ENCODE measurements at places on chromosomes 1 and 21.

GRCh38 chr1:225567789-225568188 is 85.1 kb downstream of the ENAH start:
- DNase-seq: no peak

GRCh38 chr1:44059664-44060355 is 28.5 kb upstream of the SLC6A9 start:
- DNase-seq: no peak

DNA sequence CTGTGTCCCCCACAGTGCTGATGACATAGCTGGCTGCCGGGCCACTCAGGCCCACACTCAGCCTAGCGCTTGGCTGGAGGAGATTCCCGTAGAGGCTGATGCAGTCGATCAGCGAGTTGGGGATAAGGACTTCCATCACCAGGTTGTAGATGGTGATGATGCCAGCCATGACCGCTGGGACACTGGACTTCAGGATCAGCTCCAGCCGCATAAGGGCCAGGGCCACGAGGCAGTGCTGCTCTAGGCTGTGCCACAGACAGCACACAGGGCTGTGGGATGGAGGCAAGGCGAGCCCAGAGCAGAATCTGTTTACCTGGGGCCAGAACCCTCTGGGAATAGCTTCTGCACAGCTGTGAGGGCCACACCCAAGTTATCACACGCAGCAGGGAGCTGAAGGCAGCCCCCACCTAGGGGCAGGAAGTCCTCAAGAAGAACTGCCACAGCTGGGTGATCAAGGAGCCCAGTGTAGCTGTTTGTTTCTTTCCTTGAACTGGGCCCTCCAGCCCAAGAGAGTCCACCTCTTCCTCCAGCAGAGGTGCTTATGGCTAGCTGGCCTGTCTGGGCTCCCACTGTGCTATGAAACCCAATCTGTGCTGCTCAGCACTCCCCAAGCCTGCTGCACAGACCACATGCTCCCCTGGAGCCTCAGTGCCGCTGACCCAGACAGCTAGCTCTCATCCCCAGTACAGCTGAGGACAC is 6.2 kb downstream of the SLC2A1 start:
- no peak for DNase-seq

DNA sequence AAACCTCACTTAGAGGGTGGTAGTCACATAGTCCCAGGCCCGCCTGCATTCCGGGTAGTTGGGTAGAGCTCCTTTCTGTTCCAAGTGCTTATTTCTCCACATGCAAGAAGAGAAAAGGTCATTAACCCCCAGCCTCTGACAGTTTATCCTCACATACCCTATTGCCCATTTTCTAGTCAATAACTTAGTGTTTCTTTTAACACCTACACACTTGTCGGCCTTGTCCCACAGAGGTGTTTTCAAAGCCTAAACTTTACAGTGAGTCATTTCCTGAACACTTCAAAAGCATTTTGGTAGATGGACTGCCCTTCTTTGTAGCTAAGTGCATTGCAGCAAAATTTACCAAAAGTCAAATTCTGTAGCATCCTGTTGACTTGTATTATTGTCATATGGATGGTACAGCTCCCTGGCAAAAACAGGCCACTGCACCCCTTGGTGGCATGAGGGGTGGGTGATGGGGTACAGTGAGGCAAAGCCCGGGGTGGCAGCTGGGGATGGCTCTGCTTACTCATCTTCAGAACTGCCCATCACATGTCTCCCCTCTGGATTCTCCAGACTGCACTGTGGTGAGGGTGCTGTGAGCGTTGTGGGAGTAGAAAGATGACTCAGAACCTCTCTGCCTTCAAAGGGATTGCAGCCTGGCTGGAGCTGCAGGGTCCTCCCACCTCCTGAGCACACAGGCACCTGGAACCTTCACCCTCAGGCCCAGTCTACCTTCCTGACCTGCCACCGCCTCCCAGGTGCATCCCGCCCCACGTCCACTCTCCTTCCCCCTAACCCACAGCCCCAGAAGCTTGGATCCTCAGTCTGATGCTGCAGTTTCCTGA is 45.8 kb upstream of the DMRTB1 start:
- DNase-seq: no peak

- no peak for DNase-seq
Observed at GRCh38 chr1:55712148-55712547, 497.0 kb upstream of the USP24 start.

- DNase-seq: peak; percentile 87
Observed at GRCh38 chr1:93615582-93616150, 66.0 kb downstream of the BCAR3 start.

DNA sequence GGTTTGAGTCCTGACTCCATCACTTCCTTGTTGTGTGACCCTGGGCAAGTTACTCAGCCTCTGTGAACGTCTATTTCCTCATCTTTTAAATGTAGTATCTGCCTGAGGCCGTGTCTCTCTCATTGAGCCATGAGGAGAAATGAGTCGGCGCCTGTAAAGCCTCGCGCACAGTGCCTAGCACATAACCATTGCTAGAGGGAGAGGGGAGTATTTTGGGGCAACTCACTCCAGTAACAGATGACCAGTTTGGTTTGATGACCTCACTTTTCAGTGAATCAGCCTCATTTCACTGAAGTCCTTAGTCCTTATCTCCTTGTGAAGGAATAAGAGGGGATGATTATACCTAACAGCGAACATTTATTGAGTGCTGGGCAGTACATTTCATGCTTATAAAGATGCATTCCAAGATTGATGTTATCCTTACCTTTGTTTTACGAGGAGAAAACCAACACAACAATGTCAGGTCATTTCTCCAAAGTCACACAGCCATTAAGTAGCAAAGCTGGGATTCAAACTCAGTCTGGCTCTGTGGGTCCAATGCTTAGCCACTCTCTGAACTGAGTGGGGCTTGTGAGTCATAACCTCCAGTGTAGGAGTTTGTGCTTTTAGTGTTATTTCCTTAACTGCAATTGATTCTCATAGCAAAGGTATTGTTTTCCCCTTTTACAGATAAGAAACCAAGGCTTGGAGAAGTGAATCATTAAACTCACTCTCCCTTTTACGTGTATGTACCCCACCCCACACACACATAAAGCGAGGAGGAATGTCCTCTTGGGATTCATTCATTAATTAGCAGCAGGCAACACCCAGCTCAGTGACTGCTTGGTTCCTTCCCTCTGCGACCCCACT is 25.9 kb downstream of the KCNC4 start:
- peak; percentile 5 for DNase-seq

- no peak for DNase-seq
Observed at GRCh38 chr1:219399446-219399845, 213.5 kb downstream of the ZC3H11B start.

DNA sequence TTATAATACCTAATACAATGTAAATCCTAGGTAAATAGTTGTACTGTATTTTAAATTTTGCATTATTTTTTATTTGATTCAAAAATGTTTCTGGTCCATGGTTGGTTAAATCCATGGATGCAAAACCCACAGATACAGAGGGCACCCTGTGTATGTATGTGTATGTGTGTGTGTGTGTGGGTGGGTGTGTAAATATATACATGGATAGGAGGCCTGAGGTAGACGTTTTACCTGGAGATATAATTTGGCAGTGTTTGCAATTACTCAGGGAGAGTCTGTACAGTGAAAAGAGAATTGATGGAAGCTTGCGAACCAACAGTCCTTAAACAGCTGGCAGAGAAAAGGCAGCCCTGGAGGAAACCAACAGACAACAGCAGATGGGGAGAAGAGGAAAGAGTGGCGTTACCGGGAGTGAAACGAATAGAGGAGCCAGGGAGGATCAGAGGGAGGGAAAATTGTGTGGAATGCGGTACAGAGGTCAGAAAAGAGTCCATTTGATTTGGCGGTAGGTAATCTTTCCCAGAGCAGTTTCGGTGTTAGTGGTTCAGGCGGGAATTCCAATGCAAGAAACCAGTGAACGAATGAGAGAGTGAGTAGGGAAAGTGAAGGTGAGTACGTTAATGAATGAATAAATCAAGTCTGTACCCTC is 47.9 kb upstream of the NBL1 start:
- DNase-seq: no peak

DNA sequence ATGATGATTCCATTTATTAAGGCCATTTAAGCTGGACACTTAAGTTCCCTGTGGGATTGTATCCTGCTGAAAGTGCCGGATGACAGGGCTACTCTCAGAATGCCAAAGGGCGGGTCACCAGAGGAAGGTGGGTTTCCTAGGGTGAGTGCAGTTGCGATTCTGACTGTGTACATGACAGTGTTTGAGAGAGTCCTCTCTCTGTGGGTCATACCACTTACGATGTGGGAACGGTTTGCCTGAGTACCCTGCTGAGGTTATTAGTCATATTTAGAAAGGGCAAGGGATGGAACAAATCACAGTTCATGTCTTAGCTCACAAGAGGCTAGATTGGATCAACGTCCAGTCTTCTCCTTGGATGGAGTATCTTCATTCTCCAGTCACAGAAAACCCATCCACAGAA is 461.9 kb downstream of the CAMTA1 start:
- no peak for DNase-seq

- DNase-seq: no peak
Observed at GRCh38 chr1:205375835-205376545, 19.3 kb upstream of the KLHDC8A start.

- DNase-seq: no peak
Observed at GRCh38 chr1:88466011-88466410, 218.1 kb upstream of the PKN2 start.

DNA sequence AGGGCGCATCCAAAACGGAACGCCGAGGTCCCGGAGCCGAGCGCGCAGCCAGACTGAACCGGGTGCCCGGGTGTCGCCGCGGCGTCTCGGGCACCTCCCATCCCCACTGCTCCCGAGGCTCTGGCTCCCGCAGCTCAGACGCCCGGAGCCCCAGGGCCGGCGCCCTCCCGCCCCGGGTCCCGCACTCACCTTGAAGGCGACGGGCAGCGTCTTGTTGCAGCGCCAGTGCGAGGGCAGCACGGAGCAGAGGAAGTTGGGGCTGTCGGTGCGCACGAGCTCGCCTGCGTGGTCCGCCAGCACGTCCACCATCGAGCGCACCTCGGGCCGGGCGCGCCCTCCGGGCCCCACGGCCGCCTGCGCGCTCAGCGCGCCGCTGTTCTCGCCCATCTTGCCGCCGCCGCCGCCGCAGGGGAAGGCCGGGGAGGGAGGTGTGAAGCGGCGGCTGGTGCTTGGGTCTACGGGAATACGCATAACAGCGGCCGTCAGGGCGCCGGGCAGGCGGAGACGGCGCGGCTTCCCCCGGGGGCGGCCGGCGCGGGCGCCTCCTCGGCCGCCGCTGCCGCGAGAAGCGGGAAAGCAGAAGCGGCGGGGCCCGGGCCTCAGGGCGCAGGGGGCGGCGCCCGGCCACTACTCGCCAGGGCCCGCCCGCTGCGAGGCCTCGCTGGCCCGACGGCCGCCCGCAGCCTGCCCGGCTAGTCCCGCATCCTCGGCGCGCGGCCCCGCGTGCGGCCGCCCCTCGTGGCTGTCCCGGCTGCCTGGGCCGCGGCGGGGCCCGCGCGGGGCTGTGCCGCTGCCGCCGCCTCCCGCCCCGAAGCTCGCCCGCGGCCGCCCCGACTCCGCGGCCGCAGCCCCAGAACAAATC is 447 bp downstream of the RUNX3 start:
- no peak for DNase-seq

DNA sequence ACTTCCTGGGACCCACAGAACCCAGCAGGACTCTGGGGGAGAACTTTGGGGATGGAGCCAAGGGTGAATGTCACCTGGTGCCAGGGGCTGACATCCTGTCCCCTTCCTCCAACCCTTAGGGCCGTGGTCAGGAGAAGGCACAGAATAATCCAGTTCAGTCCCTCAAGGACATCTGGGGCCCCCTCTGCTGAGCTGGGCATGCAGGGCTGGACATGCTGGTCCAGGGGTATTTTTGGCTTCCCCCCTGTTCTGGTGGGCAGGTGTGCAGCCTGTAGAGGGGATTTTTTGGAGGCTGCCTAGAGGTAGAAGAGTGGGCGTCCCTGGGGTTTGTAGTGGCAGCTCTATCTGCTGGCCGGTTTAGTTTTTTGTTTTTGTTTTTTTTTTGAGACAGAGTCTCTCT is 3.4 kb upstream of the CROCC start:
- no peak for DNase-seq

GRCh38 chr1:210330279-210330866 is 1.7 kb downstream of the HHAT start:
- DNase-seq: no peak

DNA sequence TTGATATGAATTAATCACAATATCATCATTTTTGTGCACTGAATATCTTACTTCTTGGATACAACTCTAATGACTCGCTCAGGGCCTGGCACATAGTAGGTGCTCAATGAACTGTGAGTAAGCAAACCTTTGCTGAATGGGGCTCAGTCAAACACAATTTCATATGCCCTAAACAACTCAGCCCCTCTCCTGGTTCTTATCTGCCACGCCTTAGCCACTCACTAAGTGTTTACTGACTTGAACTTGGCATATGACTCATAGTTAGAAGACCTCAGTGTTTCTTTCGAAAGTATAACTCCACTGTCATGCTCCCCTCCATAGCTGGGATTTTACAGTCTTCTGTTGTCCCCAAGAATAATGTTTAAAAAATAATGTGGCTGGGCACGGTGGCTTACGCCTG is 4.8 kb upstream of the IFNLR1 start:
- DNase-seq: no peak

- no peak for DNase-seq
Observed at GRCh38 chr1:27307874-27308598, 13.9 kb upstream of the TMEM222 start.

DNA sequence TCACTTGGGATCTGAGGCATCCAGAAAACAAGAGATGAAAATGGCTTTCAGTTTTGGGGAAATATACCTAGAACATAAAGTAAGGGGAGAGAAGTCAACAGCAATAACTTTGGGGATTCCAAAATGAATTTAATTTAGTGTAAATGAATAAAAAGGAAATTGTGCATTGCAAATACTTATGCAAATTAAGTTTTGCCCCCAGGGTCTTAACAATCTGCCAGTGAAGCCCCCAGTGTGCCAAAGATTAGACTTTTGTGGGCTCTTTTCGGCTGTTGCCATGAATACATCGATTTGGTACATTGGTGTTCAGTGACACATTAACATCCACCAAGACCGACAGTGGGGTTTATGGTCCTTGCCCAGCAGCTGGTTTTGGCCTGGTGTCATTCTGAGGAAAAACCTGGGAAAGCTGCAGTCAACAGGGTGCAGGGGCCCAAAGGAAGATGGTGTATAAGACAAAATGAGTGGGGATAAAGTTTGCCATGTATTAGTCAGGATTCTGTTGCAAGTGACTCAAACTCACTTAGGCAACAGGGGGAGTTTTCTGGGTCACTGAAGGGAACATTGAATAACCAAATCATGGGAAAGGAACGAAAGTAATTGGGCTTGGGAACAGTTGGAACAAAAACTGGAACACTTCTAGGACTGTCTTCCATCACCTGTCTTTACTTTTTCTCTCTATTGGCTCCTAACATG is 30.2 kb upstream of the IGSF3 start:
- no peak for DNase-seq

DNA sequence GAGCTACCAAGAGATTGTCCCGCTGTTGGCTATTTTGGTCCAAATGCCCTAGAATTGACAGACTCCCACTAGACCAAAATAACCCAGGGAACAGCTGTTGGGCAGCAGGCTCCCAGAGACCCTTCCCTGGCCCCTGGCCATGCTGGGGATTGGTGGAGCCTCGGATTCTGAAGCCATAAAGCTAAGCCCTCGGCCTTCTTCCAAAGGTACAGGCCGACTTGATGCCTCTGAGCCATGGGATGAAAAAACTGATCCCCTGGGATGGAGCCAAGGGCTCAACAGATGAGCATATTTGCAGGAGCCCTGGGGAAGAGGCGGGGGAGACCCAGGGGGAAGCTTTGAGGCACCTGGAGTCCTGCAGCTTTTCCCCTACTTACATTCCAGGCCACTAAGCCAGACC is 1.0 kb upstream of the LRRC38 start:
- DNase-seq: no peak
